Suppressor macrophage (primary cell): ENCODE measurements at places on chromosomes 4 and X.
A peak's percentile ranks its signal among the peaks of the same experiment; 100 is the strongest.

GRCh38 chrX:74924449-74925224, 615 bp downstream of the NEXMIF start:
- DNase-seq, result no peak

GRCh38 chrX:148854306-148854705, 353.9 kb downstream of the AFF2 start:
- no peak for DNase-seq

- DNase-seq, result no peak
Measured at GRCh38 chrX:14832586-14832985, 40.3 kb downstream of the FANCB start.

GRCh38 chrX:87941841-87942240, 424.2 kb downstream of the KLHL4 start:
- DNase-seq, result no peak

DNA sequence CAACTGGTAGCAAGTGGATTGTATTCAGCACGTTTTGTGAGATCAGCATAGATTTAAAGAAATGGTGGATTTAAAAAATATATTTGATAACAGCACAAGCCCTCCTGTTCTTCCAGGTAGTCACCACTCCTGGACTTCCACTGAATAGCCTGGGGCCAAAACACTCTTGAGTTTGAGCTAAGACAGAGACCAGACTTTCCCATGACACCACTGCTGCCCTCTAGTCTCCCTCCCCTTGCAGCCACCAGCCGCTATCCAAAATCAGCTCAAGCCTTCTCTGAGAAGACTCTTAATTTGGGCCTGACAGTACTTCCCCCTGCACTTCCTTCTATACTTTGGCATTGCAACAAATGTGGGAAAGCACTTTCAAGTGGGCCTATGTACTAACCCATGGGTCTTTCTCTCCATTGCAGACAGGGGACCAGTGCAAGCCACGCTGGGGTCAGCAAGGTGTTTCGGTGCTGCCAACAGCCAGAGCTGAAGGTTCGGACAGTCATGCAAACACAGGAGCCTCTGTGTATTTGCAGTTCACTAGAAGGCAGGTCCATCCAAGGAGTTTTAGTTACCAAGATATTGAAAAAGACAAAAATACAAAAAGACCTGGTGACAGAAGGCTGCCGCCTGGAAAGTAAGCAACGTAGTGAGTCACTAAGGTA, 40.5 kb upstream of the KLHL13 start:
- DNase-seq, result no peak

DNA sequence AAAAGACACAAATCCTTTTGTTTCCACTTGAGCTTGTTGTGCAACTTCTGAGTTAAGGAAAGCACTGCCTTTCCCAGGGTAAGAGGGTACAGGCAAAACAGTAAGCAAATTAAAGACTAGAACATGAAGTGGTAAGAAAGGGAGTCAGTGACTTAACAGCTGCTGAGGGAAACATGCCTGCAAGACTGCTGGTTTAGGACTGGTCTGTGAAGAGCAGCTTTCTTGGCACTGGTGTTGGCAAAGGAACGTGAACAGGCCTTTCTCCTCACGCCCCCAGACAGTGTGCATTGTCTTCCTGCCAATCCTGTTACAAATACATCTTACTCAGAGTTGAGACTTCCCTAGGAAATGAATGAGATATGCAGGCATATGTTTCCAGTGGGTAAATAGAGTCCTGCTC, 2.6 kb downstream of the LHFPL1 start:
- no peak for DNase-seq

GRCh38 chrX:107117993-107118321, 665 bp downstream of the RBM41 start:
- DNase-seq, result peak; percentile 11

- no peak for DNase-seq
Measured at GRCh38 chr4:21655031-21655430, 293.5 kb downstream of the KCNIP4 start.

DNA sequence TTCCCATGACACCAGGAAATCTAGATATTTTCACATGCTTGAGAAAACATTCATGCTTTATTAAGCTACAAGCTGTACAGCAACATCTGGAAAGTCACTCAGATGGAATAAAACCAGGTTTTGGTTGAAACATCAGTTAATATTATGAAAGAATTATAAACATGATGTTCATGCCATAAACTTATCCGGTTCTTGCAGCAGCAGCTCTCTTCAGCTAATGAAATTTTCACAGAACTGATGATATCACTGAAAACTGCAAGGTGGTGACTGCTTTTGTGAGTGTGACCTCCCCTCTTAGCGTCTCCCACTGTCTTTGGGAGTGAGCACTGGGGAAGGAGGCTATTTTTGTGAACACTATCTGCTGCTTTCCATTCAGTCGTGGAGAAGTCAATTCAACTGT, 56.9 kb downstream of the ARHGAP10 start:
- no peak for DNase-seq

DNA sequence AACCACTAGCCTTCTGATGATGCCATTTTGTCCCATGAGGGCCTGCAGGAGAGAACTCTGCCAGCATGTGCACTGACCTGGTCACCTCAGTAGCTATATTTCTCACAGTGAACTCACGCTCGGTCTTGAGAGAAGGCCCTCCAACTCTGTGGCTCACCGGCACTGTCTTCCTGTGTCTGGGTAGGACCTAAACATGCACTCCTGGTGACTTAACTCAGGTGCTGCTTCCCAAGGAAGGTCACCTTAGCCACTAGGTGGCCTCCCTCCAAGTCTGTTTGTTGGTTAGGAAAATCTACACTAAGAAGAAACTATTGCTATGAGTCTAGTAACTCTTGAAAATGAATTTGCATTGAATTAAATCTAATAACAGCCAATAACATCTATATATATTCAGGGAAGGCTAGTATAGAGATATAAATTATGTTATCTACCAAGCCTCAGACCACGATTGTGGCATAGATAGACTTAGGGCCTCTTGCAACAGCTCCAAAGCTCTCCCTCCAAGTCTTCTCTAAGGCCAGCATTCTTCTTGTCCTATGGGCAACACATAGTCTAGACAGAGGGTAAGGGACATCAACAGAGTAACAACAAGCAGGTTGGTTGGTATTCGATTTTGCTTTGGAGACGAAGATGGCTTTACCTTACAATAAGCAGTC, 24.7 kb downstream of the TLR10 start:
- no peak for DNase-seq

- no peak for DNase-seq
Measured at GRCh38 chrX:18898492-18898891, 85.4 kb downstream of the PHKA2 start.

DNA sequence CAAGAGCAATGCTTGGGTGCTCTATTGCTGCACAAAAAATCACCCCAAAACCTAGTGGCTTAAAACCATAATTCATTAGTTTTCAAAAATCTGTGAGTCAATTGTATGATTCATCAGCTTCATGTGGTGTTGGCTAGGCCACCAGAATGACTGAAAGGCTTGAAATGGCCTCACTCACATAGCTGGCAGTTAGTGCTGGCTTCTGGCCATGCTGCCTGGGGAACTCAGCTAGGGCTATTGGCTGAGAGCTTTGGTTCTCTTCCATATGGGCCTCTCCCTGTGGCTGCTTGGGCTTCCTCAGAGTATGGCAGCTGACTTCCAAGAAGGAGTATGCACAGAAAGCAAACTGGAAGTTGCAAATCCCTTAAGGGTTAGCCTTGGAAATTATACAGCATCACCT, 3.1 kb upstream of the MTMR1 start:
- DNase-seq, result peak; percentile 51

DNA sequence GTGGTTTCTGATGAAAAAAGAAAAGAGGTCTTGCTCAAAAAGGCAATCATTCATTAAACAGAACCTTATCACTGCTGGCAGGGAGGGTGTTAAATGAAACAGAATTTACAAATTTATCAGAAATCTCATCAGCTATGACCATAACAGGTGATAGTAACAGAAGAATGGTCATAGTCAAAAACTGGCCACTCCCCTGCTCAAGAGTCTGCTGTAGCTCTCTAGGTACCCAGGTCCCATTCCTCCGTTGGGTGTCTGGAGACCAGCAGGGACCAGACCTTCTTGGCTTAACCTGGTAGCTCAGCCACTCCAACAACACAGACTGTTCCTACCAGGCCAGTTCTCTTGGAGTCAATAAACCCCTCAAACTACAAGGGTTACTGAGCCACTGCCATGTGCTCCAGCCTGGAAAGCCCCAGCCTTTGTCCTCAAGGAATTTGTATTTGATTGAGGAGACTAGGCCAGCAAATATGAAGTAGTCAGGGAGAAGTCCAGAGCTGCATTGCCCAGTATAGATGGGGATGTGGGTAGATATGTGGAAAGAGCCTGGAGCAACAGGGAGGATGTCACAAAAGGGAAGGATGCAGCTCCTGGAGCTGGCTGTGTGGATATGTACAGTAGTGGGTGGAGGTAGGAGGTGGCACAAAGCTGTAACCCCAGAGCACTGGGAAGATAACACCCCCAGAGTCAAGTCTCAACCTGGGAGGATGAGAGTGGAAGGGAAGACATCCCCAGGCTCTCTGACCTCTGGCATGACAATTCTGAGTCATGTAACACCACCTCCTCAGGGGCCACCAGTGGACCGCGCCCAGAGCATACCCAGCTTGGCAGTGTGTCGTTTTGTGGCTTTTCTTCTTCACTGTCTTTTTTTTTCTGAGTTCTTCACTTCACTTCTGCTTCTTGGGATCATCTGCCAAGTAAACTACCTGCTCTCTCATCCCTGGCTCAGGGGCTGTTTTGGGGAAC, 21.9 kb downstream of the RASL11B start:
- peak; percentile 71 for DNase-seq

- DNase-seq, result peak; percentile 35
Measured at GRCh38 chr4:967113-968104, 6.0 kb downstream of the DGKQ start.

GRCh38 chrX:81054904-81055303, 146.8 kb downstream of the HMGN5 start:
- DNase-seq, result no peak

DNA sequence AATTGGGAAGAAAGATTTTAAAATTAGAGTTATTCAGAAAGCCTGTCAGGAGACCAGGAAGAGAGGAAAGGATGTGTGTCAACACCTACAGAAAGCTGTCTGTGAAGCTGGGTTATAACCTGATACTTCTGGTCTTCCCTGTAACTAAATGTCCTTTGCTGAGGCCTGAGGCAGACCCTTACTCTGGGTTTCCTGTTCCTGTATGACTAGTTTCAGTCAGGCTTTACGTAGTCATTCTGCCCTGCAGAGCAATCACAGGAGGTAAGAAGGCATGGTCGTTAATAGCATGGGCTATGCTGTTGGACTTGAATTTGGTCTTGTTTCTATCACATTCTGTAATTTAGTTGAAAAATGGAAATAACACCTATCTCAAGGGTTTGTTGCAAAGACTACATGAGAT, 110.5 kb upstream of the IGFBP7 start:
- no peak for DNase-seq

DNA sequence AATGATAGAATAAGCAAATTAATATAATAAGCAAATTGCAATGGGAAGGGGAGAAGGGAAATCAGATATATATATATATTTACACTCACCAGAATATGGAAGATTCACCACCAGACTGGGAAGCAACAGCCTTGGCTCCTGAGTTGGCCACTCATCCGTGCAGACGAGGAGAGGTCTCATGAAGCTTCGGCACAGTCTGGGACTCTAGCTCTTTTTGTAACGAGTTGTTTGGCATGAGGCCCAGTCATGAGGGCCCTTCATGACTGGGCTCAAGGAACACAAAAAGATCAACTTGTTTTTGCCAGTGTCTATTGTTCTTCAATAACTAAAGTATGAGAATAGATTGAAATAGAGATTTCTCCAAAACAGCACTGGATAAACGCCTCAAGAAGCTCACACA, 176.4 kb downstream of the ADGRA3 start:
- DNase-seq, result no peak

- DNase-seq, result no peak
Measured at GRCh38 chr4:159071178-159071968, 31.5 kb upstream of the RAPGEF2 start.

DNA sequence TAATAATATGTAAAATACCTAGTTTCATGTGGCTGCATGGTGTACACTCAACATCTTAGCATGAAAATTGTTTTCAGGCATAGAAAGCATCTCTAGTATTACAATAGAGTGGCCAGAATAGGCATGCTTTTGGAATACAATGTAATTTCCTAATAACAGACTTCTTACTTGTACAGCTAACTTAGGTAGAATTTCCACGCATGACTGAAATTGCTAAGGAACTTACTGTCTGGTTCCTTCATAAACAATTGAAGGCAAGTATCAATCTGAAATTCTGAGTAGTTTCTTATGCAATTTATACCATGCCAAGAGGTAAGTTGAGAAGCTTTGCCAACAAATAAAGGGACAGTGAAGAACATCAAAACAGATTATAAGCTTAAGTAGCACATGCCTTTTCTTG, 26.7 kb downstream of the SULT1E1 start:
- no peak for DNase-seq

DNA sequence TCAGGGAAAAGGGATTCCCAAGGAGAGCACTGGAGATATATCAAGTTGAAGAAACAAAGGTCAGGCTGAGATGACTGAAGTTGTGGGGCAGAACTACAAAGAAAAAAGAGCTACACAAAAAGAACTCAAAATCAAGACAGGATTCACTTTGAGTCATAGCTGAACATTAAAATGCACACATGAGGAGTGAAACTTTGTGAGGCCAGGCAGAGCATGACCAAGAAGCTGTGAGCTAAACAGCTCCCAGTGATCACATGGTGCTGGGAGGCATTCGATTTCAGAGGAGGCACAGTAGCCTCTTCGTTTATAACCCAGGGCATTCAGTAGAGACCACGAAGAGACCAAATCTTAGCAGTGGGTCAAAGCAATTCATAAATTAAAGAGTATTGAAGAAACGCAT, 145.3 kb downstream of the ATRX start:
- DNase-seq, result no peak

DNA sequence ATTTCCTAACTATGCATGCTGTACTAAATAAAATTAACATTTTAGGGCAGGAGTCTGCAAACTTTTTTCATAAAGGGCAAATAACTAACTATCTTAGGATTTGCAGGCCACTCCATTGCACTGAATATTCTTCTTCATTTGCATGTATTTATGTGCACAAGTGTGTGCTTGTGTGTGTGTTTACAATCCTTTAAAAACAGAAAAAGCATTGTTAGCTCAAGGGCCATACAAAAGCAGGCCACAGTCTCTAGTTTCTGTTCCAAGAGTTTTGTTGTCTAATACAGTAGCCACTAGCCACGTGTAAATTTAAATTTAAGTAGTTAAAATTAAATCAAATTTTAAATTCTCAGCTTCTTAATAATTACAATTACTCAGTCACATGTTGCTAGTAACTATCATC, 621.8 kb downstream of the TMA16 start:
- no peak for DNase-seq

GRCh38 chrX:151151665-151152267, 24.6 kb upstream of the GPR50 start:
- peak; percentile 48 for DNase-seq
